ENCODE measurements at places on chromosomes 5 and 9. TPM values are rescaled to one million over a fixed set of nuclear protein-coding genes. Genes with fewer than 3 reads are reported as not detected.

PCDHA7 gene
- not detected for polyA plus RNA-seq

DNA sequence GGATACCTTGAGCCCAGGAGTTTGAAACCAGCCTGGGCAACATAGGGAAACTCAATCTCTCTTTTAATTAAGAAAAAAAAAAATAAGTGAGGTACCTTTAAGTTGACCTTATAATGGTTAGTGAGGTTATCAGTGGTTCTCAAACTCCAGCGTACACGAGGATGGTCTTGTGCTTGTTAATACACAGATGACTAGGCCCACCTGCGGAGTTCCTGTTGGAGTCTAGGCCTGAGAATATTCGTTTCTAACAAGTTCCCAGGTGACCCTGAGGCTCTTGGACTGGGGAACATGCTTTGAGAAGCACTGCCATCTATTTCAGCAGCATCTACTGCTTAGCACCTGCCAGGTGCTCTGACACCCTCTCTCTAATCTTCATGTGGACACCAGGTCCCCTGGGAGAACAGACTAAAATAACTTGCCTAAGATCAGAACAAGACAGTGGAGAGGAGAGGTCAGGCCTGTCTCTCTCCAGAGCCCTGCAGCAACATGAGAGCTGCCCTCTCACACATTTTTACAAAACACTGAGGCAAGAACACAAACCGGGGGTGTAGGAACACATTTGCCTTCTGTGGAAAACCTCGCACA lies 24.6 kb downstream of the TLE1 start:
- no peak for DNase-seq

SLC6A19 gene
- not detected for polyA plus RNA-seq

DNA sequence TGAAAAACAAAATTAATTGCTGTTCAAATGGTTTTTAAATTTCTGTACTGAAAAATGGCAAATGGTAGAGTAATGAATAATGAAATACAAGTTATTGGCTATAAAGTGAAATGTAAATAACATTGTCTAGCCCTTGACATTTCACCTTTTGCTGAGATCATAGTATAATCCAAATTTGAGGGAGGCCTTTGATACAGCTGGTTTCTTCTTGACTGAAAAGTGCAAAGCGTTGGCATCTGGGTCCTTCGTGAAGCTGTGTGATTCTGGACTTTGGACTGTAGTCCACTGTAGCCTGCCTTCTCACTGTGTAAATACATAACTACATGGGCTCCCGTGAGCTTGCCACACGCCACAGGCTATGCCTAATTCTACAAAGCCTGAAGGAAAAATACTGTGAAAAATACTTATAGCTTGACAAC lies 52.3 kb downstream of the ARHGEF28 start:
- no peak for DNase-seq

DNA sequence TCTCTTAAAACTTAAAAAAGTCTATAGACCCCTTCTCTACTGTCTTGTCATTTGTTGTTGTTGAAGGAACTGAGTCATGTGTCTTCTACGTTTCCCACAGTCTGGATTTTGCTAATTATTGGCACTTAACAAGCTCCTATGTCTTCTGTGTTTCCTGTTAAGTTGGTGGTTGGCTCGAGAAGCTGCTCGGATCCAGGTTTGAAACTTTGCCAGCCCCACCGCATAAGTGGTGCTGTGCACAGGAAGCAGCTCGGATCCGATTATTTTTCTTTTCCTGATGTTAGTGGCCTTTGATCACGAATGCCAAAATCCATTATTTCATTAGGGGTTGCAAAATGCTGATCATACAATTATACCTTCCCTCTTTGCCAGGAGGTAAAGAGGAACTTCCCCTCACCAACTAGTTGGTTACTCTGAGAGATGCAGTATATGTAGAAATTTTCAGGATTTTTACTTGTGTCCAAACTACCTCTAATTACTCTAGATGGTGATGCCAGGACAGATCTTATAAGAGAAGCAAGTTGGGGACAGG lies 186.5 kb downstream of the NSG2 start:
- DNase-seq, result no peak

Measured in CD4-positive, alpha-beta memory T cell (primary cell).